D721Med (cell line): ENCODE measurements at places on chromosomes 11 and 22.

DNA sequence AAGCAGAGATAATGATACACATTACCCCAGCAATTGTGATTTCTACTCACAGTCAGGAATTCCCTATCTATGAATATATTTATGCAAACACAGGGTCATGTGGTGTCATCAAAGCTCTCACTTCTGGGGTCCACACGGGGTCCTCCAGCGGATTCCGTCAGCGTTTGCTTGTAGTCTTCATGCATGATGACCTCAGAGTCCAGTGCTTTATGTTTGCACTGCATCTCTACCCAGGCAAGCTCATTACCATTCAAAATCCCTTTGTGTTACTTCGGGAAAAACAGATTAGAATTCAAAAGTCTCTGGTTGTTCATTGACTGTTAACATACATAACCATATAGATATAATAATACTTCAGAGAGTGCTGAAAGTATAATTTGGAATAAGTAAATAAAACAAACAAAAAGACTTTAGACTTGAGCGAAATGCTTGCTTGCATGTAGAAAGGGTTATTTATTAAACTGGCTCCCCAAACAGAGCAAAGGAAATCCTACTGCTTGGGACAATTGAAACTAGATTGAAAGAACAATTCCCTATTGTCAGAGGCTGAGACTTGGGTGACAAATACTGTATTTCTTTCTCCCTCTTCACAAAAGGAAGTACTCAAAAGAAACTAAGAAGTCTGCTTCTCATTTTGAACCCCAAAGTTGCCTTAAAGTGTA is 423.1 kb downstream of the ETS1 start:
- DNase-seq = no peak

- no peak for DNase-seq
Measured at GRCh38 chr11:12762278-12762677, 88.1 kb downstream of the TEAD1 start.

- DNase-seq = no peak
Measured at GRCh38 chr11:97229936-97230335, 840.1 kb downstream of the JRKL start.

GRCh38 chr22:26681395-26681821 is 24.0 kb downstream of the MIAT start:
- DNase-seq = no peak

DNA sequence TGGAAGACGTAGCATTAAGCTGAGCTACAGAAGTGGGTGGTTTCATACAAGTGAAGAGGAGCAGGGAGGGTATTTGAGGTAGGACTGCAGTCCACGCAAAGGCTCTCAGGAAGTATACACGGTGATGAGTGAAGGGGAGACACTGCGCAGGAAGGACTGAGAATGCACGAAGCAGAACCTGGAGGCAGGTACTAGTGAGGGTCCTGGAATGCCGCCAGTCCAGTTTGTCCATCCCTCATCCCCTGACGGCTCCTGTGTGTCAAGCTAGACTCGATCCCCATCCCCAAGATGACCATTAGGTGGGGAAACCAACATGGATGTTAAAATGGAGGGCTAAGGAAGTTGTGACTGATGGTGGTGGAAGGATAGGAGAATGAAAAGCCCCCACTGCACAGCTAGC is 23.8 kb downstream of the ART5 start:
- DNase-seq = no peak

DNA sequence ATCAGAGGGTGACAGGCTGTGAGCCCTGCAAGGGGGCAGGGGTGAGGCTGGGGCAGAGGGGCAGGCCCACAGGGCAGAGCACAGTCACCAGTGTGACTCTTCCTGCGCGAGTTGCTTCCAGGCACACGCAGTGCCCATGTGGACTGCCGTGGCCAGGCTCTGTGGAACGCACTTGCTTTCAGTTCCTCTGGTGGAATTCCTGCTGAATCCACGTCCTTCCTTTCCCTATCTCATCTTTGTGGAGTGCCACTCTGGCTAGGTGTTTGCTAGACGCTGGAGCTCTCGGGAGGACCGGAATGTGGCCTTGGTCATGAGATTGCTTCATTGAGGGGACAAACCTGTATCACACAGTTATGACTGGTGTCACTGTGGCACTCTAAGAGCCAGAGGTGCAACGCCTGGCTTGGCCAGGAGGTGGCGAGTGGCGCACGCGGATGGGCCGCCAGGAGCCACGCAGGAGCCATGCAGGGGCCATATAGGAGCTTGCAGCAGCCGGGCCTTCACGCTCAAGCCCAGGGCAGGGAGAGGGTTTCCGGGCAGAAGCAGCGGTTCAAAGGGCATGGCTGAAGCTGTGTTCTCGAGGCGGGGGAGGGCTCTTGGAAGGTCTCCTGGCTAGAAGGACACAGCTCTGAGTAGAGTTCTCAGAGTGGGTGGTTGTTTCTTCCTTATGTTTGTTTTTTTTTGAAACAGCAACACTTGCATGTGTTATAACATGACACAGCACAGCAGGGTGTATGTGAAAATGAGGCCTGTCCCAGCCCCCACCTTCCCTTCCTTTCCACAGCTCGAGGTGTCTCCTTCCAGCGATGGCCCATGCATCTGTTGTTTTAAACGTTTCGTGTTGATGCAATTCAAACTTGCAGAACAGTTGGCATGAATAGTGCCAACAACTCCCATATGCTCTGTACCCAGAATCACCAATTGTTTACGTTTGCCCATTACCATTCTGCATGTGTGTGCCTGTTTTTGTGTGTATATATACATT is 36.2 kb downstream of the TBC1D22A start:
- DNase-seq = peak; percentile 49

DNA sequence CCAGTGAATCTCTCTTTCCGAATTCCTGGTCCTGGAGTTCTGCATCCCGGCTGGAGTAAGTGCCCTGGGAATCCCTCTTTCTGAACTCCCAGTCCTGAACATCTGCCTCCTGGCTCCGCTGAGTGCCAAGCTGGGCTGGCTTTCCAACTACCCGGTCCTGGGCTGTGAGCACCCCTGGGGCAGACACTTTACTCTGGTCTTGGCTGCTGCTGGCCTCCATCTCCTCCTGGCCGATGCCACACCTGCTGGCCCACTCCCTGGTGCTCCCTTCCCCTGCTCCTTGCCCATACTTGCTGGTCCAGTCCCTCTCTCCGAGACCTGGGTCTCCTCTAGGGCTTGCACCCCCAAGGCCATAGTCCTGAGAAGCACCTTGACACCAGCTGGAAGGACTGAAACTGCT is 14.7 kb downstream of the TNKS1BP1 start:
- no peak for DNase-seq

DNA sequence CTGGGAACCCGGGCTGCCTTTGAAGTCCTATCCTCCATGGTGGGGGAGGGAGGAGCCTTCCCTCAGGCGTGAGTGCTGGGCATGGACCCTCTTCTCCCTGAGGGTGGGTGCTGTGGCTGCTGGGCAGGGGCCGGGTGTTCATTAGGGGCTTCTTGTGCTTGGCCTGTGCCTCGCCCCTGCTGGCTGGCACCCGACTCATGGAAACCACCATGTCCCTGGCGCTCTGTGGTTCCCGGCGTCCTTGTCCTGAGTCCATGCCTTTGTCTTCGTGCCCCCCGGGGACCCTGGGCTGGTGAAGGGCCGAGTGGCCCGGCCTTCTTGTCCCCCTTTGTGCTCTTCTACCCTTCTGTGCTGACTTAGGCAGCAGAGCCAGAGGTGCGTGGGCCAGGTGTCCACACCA is 23.2 kb downstream of the TPCN2 start:
- DNase-seq = no peak

GRCh38 chr22:25081409-25081824 is 118.2 kb upstream of the CRYBB3 start:
- DNase-seq = no peak

DNA sequence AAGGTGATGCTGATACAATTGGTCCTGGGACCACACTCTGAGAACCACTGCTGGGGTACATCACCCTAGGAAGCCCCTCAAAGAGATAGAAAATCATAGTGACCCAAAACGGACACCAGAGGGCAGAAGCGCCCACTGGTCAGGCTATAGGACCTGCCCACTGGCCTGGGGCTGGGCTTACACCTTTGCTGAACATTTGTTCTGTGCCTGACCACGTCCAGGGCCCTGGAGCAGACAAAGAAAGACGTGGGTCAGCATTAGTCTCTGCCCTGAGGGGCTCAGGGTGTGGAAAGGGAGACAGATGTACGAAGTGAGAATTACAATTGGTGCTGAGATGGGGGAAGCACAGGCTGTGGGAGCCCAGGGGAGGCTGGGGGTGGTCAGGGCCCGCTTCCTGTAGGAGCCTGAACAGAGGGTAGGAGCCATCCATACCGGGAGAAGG is 14.4 kb upstream of the SERPINH1 start:
- peak; percentile 81 for DNase-seq
